Umbilical cord (tissue), 2 donors: ENCODE measurements at places on chromosomes 13 and 19. TPM values are rescaled to one million over a fixed set of nuclear protein-coding genes. Genes with fewer than 3 reads are reported as not detected.

The ETV2 gene
- not detected for total RNA-seq

GRCh38 chr13:112160558-112160957 lies 93.6 kb downstream of the SOX1 start:
- no peak for DNase-seq

The FAM83E gene
- total RNA-seq = 0.48 TPM

GRCh38 chr13:31322702-31323405 lies 123.1 kb downstream of the B3GLCT start:
- no peak for DNase-seq

The GARRE1 gene
- total RNA-seq = 21.4 TPM

DNA sequence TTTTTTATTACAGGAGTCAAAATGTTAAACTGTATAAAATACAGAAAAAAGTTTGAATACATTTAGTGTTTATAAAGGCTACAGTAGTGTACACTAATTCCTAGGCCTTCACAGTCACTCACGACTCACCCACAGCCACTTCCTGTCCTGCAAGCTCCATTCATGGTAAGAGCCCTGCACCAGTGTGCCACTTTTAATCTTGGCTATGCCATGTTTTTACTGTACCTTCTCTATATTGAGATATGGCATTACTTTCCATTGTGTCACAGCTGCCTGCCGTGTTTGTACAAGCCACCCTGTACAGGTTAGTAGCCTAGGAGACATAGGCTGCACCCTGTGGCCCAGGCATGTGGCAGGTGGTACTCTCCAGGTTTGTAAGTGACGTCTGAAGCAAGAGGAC lies 32.1 kb downstream of the C1QTNF9 start:
- no peak for DNase-seq
